ENCODE measurements at places on chromosomes 13 and 19. TPM values are rescaled to one million over a fixed set of nuclear protein-coding genes. Genes with fewer than 3 reads are reported as not detected.

ANKRD24 gene
- 0.52 TPM for total RNA-seq

PRX gene
- 0.80 TPM for total RNA-seq

PCDH17 gene
- total RNA-seq = not detected

ZNF541 gene
- total RNA-seq = 0.39 TPM

CD209 gene
- not detected for total RNA-seq

SIGLEC10 gene
- total RNA-seq = 5.0 TPM

ADM5 gene
- 4.9 TPM for total RNA-seq

Measured in T-helper 2 cell treated with Interferon-gamma antibody and Interleukin-4, amounts not matched to agents 100 ng/mL and 5 ng/mL, for 36 hours (primary cell).